ENCODE measurements at places on chromosomes 12 and 14. TPM values are rescaled to one million over a fixed set of nuclear protein-coding genes. Genes with fewer than 3 reads are reported as not detected.

SALL2 gene
- 1.2 TPM for total RNA-seq

- no peak overlapping the region for H3K4me3 ChIP-seq
- no peak overlapping the region for H3K27ac ChIP-seq
- no peak for ATAC-seq
- no peaks in the 10 kb centered on the region for H3K36me3 ChIP-seq
- peaks cover 16% of the 10 kb centered on the region for H3K4me1 ChIP-seq
- no peaks in the 10 kb centered on the region for H3K27me3 ChIP-seq
Measured at GRCh38 chr14:64965356-64966000, 6.7 kb downstream of the RAB15 start.

DNA sequence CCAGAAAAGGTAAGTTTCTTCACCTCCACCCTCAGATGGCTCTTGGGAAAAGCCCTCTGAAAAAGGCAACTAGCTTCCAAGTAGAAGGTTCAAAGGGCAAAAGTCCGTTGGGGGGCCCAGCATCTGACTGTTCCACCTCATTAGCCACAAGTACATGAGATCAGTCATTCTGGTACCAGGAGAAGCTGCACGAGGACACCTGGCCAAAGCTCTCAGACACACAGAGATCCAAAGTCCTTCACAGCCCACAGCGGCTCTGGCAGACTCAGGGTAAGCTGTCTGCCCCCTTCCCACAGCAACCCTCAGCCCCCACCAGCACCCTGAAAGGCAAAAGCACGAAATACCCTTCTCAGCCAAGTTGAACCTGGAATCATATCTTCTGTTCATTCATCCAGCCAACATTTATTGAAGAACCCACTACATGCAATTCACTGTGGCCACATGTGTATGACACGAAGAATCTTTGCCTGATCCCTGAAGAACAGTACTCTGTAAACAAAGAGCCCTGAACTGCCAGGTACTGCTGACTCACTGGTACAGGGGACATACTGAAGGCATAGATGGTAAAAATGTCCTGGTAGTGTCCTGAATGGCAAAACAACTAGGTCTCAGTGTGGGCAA lies 19.0 kb downstream of the SLC7A7 start:
- ATAC-seq: no peak
- no peaks in the 10 kb centered on the region for H3K36me3 ChIP-seq
- no peak overlapping the region for H3K27ac ChIP-seq
- H3K4me1 ChIP-seq: no peaks in the 10 kb centered on the region

GRCh38 chr14:93544212-93544611 lies 113.5 kb downstream of the UNC79 start:
- ATAC-seq: no peak
- no peaks in the 10 kb centered on the region for H3K4me1 ChIP-seq
- peaks cover 40% of the 10 kb centered on the region for H3K27me3 ChIP-seq
- no peak overlapping the region for H3K27ac ChIP-seq
- H3K36me3 ChIP-seq: no peaks in the 10 kb centered on the region
- H3K4me3 ChIP-seq: no peak overlapping the region

GRCh38 chr14:61470961-61471293 lies 149.5 kb downstream of the PRKCH start:
- H3K27ac ChIP-seq: peak overlapping the region; percentile 94
- peaks cover 64% of the 10 kb centered on the region for H3K4me1 ChIP-seq
- H3K27me3 ChIP-seq: no peaks in the 10 kb centered on the region
- H3K36me3 ChIP-seq: peaks cover 93% of the 10 kb centered on the region
- no peak for ATAC-seq
